ENCODE measurements at places on chromosomes 7 and 10. TPM values are rescaled to one million over a fixed set of nuclear protein-coding genes. Genes with fewer than 3 reads are reported as not detected.

Gene SFTPA2
- polyA plus RNA-seq, result not detected

Gene TAS2R41
- not detected for polyA plus RNA-seq

Gene CLRN3
- polyA plus RNA-seq, result not detected

Gene C10orf53
- polyA plus RNA-seq, result not detected

Gene CPN1
- not detected for polyA plus RNA-seq

Gene MGAM2
- polyA plus RNA-seq, result not detected

Gene HOXA7
- polyA plus RNA-seq, result not detected

Gene STX1A
- polyA plus RNA-seq, result 1.2 TPM

Gene AGAP5
- 0.15 TPM for polyA plus RNA-seq

Gene ASZ1
- polyA plus RNA-seq, result not detected

Gene ADRB1
- polyA plus RNA-seq, result not detected

Gene CDC14C
- not detected for polyA plus RNA-seq

Gene NME8
- polyA plus RNA-seq, result not detected

Gene STK17A
- polyA plus RNA-seq, result 168 TPM

Gene PDE1C
- not detected for polyA plus RNA-seq

Gene CALY
- polyA plus RNA-seq, result 2.2 TPM

Gene ZNF503
- polyA plus RNA-seq, result not detected

Gene CALHM3
- not detected for polyA plus RNA-seq

Gene PTCD1
- polyA plus RNA-seq, result 1.00 TPM

Gene CTAGE4
- polyA plus RNA-seq, result not detected

Gene FFAR4
- polyA plus RNA-seq, result not detected

Gene C10orf62
- not detected for polyA plus RNA-seq

Gene NUTM2E
- not detected for polyA plus RNA-seq

Gene IL6
- not detected for polyA plus RNA-seq

Gene RAB18
- polyA plus RNA-seq, result 171 TPM

Gene PDK4
- not detected for polyA plus RNA-seq

Gene DNAJC2
- polyA plus RNA-seq, result 26.5 TPM

Gene GNGT1
- not detected for polyA plus RNA-seq

Gene SORCS1
- polyA plus RNA-seq, result not detected

Gene KCNIP2
- polyA plus RNA-seq, result 0.79 TPM

Gene SUGCT
- 0.80 TPM for polyA plus RNA-seq

Gene NEBL
- not detected for polyA plus RNA-seq

Gene PIK3CG
- 15.3 TPM for polyA plus RNA-seq

Gene TUBAL3
- not detected for polyA plus RNA-seq

Gene NACAD
- not detected for polyA plus RNA-seq

Gene MLXIPL
- polyA plus RNA-seq, result not detected

Gene GRID1
- not detected for polyA plus RNA-seq

Gene CLDN4
- 0.05 TPM for polyA plus RNA-seq

Gene PNLIPRP1
- not detected for polyA plus RNA-seq

Gene NUDT13
- polyA plus RNA-seq, result 1.6 TPM

Gene LRRC4
- not detected for polyA plus RNA-seq

Gene CNPY1
- polyA plus RNA-seq, result not detected

Gene SPDYE5
- polyA plus RNA-seq, result not detected

Gene CCDC146
- 2.5 TPM for polyA plus RNA-seq

Gene CISD1
- 61.1 TPM for polyA plus RNA-seq

Gene COL26A1
- not detected for polyA plus RNA-seq

Gene CDK14
- polyA plus RNA-seq, result 0.70 TPM

Gene HOGA1
- polyA plus RNA-seq, result not detected

Gene NUPR2
- polyA plus RNA-seq, result 1.5 TPM

Gene ASAH2
- polyA plus RNA-seq, result 3.1 TPM

Gene DNAJC12
- polyA plus RNA-seq, result 0.22 TPM

Gene PTF1A
- polyA plus RNA-seq, result not detected

Gene TMEM139
- polyA plus RNA-seq, result 2.1 TPM

Gene SORCS3
- 0.21 TPM for polyA plus RNA-seq

All from CD4-positive, alpha-beta memory T cell (primary cell).